ENCODE measurements at places on chromosomes 4 and X.

DNA sequence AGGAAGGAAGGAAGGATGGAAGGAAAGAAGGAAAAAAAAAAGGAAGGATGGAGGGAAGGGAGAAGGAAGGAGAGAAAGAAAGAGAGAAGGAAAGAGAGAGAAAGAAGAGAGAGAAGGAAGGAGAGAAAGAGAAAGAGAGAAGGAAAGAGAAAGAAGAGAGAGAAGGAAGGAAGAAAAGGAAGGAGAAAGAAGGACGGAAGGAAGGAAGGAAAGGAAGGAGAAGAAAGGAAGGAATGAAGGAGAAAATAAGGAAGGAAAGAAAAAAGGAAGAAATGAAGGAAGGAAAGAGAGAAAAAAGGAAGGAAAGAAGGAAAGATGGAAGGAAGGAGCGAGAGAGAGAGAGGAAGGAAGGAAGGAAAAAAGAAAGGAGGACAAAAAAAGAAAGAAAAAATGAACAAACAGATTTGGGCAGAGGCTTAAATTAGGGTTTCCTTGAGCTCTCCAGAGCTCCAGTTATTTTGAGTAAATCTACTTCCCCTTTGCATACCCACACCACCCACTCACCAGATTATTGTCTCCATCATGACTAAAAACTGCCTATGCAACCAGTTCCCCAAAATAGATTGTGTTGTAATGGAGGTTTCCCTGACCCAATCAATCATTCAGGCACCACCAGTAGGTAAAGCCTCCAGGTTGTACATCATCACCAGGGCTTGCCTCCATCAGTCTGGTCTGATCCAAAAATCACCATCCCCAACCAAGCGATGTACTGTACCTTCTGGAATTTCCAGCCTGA is 1722.9 kb upstream of the PCDH10 start:
- no peak for DNase-seq

GRCh38 chr4:7596918-7597606 is 162.3 kb upstream of the PSAPL1 start:
- no peak for DNase-seq

GRCh38 chr4:159398236-159398638 is 295.4 kb downstream of the RAPGEF2 start:
- DNase-seq: no peak

- DNase-seq: no peak
Measured at GRCh38 chrX:40996886-40997530, 88.2 kb upstream of the USP9X start.

DNA sequence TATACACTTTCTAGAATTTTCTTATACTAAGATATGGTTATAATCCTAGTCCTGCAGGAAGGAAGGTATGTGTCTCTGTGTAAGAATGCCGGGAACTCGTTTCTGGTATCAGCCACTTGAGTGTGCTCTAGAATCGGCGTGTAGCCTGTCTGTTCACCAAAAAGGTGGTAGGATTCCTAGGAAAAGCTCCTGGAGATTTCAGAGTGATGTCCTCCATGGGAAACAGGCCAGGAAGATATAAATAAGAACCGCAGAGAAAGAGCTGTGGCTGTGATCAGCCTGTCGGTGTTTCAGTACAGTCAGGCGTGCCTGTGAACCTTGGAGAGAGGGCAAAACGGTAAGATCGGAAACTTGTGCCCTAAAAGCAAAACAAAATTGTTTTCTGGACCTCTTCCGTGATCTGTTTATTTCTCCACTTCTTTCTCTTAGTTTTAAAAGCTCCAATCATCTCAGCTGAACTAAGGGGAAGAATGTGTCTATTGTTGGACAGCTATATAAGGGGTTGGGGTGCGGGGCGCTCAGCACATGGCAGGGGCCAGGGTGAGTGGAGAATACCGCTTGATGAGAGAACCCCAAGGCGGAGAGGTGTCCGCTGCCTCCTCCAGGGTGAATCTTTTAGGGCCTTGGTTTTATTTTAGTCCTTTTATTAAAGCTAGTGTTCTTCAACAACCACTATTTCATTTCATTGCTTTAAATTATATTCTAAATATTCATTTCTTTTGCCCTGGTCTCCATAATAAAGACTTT is 303.8 kb upstream of the TENM3 start:
- no peak for DNase-seq

GRCh38 chr4:26028793-26029567 is 115.0 kb downstream of the SMIM20 start:
- peak; percentile 76 for DNase-seq

DNA sequence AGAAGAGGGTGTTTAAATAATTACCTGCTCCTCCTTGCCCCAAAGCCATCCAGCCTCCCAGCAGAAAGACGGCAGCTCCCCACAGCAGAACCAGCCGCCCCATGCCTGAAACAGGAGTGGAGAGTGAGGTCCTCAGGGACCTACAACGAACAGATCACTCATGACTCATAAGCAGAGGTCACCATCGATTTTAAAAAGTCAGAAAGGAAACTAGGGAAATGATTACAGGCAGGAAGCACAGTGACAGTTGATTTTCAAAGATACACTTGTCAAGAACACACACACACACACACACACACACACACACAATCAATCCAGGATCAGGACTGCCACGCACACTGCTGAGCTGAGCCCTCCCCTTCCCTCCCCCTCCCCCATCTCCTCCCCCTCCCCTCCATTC is at the start of gene CRLF2:
Gene CRLF2, minus strand, starts transcription at position 118 of the 400 bp plus-strand sequence. Its CDS starts 15 bp downstream, at position 103.
- no peak for DNase-seq

- DNase-seq: no peak
Measured at GRCh38 chrX:13109817-13110216, 65.4 kb upstream of the FAM9C start.

DNA sequence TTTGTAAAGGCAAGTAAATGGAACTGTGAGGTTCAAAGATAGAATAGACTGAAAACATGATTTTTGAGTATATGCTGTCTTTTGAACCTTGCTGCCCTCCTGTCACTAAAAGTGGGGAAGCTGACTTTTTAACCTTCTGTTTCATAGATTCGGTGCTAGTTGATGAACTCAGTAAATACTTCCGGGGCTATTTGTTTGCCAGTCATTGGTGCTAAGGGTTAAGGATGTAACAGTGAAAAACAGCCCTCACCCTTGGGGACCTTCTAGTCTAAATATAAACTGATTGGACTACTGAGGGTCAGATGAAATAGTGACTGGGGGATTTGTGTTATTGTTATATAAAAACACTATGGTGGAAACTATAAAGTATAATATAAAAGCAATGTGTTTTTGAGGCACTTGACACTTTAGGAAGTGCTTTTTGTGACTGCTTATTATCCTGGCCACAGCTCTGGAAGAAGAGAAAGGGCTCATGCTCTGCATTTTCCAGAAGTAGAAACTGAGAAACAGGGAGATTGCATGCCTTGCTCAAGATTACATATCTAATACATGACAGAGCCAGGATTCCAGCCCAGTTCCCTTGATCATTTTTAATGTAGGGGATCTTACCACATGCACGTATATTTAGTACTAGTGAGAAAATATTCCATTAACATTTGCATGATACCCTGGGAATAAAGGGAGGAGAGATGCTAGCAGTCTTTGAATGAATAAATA is 3.9 kb downstream of the BST1 start:
- DNase-seq: no peak

- no peak for DNase-seq
Measured at GRCh38 chrX:32289356-32289755, 922.0 kb downstream of the DMD start.

- DNase-seq: peak; percentile 72
Measured at GRCh38 chrX:21940356-21940829, at the start of gene SMS. Gene SMS, plus strand, starts transcription at chrX:21940709. Its CDS starts 116 bp downstream, at chrX:21940825.

- DNase-seq: no peak
Measured at GRCh38 chr4:151043803-151044515, 28.9 kb upstream of the LRBA start.

Measured in ureter (tissue), 1 donor.